ENCODE measurements at places on chromosomes 11 and 22.

DNA sequence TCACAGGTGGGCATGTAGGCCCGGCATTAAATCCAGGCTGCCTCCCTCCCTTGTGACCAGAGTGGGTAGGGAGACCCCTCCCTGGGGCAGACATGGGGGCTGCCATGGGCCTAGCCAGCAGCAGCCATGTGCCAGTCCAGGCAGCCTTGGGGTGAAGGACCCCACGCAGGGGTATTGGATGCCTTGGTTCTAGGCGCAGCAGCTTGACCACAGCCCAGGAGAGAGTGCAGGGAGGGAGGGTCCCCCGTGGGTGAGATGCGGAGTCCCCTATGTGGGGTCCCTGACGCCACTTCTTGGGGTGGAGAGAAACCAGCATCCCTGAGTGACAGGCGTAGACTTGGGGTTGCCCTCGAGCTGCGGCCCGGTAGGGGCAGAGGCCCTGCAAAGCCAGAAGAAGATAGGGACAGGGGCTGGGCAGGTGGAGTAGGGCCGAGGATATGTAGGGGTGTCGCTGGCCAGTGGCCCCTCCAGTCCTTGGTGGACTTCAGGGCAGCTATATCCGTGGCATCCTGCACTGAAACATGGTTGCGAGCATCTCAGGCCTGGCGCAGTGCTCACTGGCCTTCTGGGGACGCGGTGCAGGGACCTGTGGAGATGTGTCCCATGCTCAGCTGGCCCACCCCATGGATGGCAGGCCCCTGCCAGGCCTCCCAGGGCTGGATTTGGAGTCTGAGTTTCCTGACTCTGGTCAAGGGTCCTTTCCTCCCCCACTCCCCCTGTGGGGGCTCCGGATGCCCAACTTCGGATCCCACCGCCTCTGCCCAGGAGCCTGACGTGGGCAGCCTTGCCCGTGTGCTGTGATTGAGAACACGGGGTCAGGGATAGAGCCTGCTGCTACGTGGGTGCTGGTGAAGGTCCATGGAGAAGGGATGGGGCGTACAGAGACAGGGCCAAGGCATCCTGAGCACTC lies 1179.8 kb downstream of the BRD1 start:
- no peak for DNase-seq

- DNase-seq: no peak
Measured at GRCh38 chr11:132685174-132685611, 847.1 kb downstream of the OPCML start.

- no peak for DNase-seq
Measured at GRCh38 chr22:20396639-20397038, 2.7 kb downstream of the ZNF74 start.

- no peak for DNase-seq
Measured at GRCh38 chr22:26892166-26893041, 235.0 kb downstream of the MIAT start.

GRCh38 chr22:39898997-39899396 lies 1.9 kb upstream of the GRAP2 start:
- no peak for DNase-seq

DNA sequence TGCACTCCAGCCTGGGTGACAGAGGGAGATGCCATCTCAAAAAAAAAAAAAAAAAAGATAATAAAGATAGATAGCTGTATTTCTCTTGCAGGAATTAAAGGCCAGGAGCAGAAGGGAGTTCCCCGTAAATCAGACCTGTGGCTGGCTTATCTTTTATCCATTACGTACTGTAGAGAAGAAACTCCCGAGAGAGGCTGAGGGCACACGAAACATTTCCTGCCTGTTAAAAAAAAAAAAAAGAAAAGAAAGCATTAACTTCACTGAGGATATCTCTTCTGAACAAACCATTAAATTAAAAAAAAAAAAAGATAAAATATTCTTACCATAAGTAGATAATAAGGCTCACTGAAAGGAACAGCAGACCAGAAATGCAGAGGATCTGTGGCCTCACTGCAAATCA lies 22.5 kb downstream of the P4HA3 start:
- DNase-seq: no peak

- no peak for DNase-seq
Measured at GRCh38 chr22:20292108-20292507, 24.0 kb upstream of the RTN4R start.

GRCh38 chr11:26974069-26974783 lies 19.7 kb upstream of the FIBIN start:
- peak; percentile 8 for DNase-seq
